ENCODE measurements at places on chromosomes 4 and X.
A peak's percentile ranks its signal among the peaks of the same experiment; 100 is the strongest.

- DNase-seq: no peak
Measured at GRCh38 chr4:110663738-110664444, 41.0 kb upstream of the PITX2 start.

DNA sequence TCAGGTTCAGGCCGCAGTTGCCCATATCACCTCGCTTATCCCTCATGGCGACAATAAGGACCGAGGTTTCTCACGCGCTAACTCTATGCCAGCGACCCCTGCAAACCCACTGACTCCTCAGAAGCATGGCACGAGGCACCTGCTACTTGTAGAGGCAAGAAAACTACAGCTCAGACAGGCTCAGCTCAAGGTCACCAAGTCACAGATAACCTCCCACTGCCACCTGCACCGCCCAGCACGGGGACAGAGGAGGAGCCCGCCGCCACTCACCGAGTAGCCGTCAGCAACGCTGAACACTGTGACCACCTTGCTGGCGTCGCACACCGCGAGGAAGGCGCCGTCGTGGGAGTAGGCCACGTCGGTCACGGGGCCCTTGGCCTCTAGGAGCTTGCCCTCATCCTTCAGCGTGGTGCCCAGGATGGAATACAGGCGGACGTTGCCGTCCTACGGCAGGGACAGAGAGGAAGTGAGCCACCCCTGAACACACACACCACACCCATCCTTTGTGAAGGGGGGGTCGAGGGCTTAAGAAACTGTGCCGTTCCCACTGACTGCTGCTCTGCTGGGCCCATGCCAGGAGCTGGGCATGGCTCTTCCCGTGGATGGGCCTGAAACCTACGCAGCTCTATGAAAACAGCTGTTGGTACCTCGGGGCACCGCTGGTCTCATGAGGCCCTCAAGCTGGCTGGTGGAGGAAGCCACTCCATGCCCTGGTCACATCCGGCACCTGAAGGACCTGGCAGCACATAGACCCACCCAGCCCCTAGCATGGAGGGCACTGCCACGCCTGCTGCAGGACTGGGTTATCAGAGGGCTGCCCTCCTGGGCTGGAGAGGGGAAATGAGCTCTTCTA lies 38.9 kb downstream of the WDR1 start:
- no peak for DNase-seq

DNA sequence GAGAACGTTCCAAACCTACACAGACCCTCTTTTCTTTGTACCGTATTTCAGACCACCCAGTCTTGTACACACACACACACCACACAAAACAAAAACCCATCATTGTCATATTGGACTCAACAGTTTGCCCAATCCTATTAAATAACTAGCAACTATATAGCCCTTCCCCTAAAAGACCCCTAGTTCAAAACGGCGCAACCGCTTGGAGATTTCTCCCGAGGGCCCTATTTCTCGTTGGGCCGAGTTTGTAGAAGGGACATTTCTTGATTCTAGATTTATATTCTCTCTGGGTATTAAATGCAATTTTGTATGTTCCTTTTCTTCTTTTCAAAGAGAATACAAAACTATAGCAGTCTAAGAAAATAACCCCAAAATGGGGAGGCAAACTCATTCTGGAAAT lies 547 bp upstream of the PDGFRA start:
- no peak for DNase-seq

DNA sequence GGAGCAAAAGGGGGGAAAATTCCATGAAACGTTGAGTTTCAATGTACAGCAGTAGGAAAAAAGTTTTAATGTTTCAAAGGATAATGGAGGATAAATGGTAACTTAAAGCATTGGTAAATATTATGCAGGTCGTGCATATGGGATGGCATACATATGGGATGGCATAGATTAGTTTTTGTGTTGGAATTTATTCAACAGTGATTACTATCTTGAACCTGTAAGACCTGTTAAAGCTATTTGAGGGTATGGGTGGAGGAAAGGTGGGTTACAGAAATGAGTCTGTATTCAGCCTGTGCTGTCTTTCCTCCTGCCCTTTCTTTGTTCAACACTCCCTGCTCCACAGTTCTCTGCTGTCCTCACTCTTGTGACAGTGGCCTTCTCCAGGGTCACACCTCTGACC lies 54.6 kb downstream of the ARHGAP10 start:
- DNase-seq: no peak

DNA sequence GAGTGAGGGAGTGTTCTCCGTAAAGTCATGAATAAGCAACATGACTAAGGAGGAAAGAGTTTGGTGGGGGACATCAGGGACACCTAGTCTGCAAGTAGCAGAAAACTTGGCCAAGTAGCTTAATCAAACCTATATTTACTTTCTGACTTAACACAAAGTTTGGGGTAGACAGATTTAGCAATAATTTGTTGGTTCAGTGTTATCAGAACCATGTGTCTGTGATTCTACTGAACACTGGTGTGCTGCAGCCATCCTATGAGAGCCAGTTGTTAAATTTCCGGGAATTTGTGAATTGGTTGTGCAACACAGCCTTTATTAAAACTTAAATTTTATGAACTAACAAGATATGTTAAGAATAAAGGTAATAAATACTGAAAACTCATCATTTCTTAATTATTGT lies 469.3 kb downstream of the C4orf33 start:
- peak; percentile 24 for DNase-seq

GRCh38 chrX:122501652-122502051 lies 682.4 kb upstream of the GRIA3 start:
- no peak for DNase-seq

GRCh38 chr4:150305995-150306394 lies 227.8 kb downstream of the DCLK2 start:
- peak; percentile 44 for DNase-seq

DNA sequence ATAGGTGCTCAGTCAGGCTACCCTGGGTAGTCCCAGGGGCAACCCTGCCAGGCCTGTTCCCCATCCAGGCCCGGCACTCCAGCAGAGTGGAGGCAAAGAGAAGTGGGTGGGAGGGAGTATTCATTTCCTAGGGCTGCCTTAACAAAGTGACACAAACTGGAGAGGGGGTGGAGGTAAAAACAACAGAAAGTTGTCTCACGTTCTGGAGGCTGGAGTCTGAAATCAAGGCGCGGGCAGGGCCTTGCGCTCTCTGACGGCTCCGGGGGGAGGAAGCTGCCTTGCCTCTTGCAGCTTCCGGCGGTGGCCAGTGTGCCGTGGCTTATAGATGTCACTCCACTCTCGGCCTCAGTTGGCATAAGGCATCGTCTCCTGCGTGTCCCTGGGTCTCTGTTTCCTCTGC lies 90.8 kb downstream of the DCTD start:
- no peak for DNase-seq

DNA sequence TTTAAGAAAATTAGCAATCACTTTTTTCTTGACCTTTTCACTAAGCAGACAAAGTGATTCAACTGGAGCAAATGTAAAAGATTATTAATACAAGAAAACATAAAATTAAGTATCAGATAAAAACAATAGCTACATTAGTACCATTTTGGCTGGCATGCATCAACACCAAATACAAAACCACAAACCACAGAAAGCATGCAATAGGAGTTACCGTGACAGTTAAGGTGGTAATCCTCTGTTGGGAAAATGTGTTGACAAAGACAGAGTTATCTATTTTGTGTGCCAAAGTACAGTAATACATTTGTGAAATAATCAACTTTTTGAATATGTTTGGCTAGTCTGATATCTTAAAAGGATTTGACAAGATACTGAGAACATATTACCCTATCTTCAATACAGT lies 89.8 kb upstream of the ETNPPL start:
- no peak for DNase-seq

DNA sequence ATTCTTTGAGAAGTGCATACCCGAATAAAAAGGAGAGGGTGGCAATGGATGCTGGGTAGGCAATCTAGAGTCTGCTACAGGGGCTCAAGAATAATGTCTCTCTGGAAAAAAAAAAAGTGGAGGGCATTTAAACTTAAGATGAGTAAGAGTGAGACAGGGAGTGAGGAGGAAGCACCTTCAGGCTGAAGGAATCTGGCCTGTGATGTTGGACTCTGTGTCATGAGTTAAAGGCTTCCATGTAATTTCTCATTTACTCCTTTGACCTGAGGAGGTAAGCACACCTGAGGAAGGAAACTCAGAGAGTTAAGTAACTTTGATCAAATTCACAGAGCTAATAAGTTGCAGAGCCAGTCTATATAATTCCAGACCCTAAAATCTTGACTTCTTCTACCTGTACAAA lies 3.2 kb upstream of the PRKG2 start:
- no peak for DNase-seq

- no peak for DNase-seq
Measured at GRCh38 chr4:137238456-137239162, 293.7 kb downstream of the PCDH18 start.

DNA sequence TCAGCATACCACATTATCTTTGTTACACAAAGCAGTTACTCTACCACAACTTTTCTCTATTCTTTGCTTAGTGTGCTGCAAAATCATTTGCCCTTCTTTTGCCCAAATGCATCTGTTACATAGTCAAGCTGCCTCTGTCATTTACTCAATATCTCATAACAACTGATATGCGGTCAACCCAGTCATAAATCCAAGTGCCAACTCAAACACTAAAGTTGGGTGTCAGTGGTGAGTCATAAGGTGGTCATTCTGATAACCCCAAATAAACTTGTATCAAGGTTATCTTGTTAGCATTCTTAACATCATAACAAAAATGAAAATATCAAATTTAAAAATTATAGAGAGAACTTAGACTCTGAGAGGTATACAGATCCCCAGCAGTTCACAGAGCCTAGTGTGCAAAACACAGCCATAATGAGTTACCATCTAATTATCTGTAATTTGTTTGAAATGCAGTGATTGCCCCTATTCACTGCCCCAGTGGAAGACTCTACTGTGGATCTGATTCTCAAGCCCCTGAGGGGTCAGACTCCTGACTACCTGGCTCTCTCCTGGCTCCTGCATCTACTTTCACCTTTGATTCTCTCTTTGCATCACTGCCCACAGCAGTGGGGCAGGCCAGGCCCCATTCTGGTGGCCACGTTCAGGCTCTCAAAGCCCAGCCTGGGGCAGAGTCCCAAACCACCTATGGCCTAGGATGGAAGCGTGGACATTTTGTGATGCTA lies 29.2 kb downstream of the TBC1D9 start:
- no peak for DNase-seq

GRCh38 chr4:146582864-146583263 lies 55.8 kb upstream of the POU4F2 start:
- DNase-seq: no peak

DNA sequence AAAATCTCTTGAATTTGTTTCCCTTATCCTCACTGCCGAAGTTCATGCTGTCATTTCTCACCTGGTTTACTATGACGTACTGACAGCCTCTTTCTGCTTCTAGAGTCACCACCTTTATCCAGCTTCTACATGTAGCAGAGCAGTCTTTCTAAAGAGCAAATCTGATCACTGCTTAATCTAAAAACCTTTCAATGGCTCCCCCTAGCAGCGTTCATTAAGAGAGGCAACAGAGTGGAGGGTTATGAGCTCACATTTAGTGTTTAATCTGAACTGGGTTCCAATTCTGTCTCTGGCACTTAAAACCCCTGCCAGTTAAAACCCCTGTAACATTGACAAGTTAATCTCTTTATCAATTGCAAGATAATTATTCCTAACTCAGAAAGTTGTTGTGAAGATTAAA lies 4.4 kb downstream of the RBPJ start:
- peak; percentile 33 for DNase-seq

DNA sequence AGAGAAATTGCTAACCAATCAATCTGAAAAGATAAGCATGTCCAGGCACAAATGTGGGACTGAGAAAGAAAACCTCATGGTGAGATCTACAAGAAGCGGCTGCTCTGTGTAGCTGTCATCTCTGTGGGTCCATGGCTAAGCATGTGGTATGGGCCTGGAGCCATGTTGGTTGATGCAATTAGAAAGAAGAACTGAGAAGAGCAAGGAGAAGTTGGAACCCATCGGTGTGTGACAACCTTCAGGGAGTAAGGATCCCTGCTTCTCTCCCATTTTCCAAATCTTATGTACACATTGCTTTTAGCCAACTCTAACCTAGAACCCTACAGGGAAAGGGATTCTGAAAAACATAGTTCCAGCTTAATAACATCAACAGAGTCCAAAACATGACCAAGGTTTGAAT lies 890.2 kb downstream of the FSTL5 start:
- DNase-seq: no peak

- no peak for DNase-seq
Measured at GRCh38 chr4:30790123-30790522, 70.0 kb downstream of the PCDH7 start.

DNA sequence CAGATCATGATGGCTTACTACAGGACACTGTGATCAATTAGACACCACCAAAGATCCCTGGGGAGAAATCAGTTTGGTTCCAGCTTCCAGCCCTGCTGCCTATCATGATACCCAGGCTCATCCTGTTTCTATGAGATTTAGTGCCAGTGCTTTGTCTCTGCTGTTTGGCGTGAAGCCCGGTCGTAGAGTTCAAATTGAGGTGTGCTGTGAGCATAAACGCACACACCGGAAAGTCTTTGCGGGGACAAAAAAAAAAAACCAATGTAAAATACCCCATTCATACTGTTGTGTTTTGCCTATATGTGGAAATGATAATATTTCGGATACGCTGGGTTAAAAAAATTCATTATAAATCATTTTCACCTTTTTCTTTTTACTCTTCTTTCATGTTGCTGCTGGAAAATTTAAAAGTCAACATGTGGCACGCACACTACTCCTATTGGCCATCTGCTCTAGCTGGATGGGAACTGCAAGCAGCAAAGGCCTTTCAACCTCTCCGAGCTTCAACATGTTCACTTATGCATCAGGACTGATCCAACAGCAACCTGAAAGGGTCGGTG lies 607 bp upstream of the DKC1 start:
- no peak for DNase-seq

- DNase-seq: no peak
Measured at GRCh38 chr4:144421839-144422565, 224.0 kb upstream of the HHIP start.

DNA sequence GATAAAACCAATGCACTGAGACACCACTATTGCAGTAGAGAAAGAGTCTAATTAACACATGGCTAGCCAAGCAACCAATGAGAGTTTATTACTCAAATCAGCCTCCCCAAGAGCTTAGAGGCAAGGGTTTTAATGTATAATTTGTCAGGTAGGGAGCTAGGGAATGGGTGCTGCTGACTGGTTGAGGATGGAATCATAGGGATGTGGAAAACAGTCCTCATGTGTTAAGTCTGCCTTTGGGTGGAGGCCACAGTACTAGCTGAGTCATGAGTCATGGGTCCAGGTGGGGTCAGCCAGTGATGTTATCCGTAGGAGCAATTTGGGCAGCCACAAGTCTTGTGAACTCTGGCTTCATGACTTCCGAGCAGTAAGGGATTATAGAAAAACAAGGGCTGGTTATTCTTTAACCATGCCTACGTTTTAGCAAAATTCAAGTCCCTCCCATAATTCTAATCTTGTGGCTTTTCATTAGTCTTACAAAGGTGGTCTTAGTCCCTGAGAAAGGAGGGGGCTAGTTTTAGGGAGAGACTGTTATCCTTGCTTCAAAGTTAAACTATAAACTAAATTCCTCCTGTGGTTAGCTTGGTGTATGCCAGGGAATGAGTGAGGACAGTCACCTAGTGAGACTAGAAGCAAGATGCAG lies 25.1 kb upstream of the PLAC8 start:
- no peak for DNase-seq

DNA sequence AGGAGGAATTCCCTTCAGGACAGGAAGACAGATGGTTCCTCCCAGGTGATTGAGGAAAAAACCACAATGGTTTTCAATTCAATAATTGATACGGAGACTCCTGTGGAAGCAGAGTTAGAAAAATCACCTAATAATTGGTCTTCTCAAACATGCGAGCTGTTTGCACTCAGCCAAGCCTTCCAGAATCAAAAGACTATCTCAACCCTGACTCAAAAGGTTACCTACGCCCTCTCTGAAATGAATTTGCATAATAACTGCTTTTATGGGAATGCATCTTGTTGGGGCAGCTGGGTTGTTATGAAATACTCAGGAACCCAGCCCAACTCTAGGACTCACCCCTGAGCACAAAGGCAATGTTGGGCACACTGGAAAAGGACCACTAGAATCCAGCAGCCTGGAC lies 66.9 kb upstream of the ARSJ start:
- DNase-seq: no peak
